ENCODE measurements at places on chromosomes 11 and 22. TPM values are rescaled to one million over a fixed set of nuclear protein-coding genes. Genes with fewer than 3 reads are reported as not detected.

The CDC42BPG gene
- total RNA-seq, result 10.1 TPM

The C1QTNF6 gene
- total RNA-seq, result 9.8 TPM

The FAM180B gene
- total RNA-seq, result not detected

The GLB1L3 gene
- not detected for total RNA-seq

The SLC25A45 gene
- 4.8 TPM for total RNA-seq

The SLCO2B1 gene
- not detected for total RNA-seq

The PELI3 gene
- 30.9 TPM for total RNA-seq

The NTM gene
- total RNA-seq, result 1.1 TPM

The ARFIP2 gene
- total RNA-seq, result 52.7 TPM

The PGA5 gene
- total RNA-seq, result 0.89 TPM

- no peak for DNase-seq
- H3K4me3 ChIP-seq, result no peak overlapping the region
- H3K36me3 ChIP-seq, result no peaks in the 10 kb centered on the region
- peaks cover 26% of the 10 kb centered on the region for H3K4me1 ChIP-seq
- no peaks in the 10 kb centered on the region for H3K27me3 ChIP-seq
Measured at GRCh38 chr11:87425943-87426342, 388.2 kb downstream of the TMEM135 start.

GRCh38 chr11:95943546-95943945 lies 19.6 kb upstream of the MTMR2 start:
- no peak overlapping the region for H3K4me3 ChIP-seq
- H3K27me3 ChIP-seq, result no peaks in the 10 kb centered on the region
- H3K27ac ChIP-seq, result no peak overlapping the region
- DNase-seq, result no peak

DNA sequence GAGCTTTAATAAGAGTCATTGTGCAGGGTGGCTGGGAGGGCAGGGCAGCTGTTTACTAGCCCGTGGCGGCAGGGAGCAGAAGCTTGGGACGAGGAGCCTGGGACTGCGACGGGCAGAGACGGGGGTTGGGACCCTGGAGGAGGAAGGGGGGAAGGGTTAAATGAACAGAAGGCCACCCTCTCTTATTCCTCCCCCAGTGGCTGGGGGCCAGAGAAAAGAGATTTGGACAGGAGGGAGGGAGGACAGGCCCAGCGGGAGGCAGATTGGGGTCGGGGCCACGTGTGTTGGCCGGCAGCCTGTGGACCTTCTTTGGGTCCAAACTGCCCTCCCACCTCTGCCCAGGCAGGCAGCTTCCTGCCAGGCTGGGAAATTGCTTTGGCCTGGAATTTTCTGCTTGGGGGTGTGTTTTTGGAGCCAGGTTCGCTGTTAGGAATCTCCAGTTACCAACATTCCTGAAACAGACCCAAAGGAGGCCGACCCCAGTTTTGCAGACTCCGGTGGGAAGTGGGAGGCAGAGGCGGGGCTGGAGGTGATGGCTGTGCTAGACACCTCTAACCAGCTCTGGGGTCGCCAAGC lies 50.2 kb downstream of the APOL3 start:
- H3K4me1 ChIP-seq, result peaks cover 4% of the 10 kb centered on the region
- H3K36me3 ChIP-seq, result no peaks in the 10 kb centered on the region
- DNase-seq, result no peak
- H3K27ac ChIP-seq, result no peak overlapping the region

DNA sequence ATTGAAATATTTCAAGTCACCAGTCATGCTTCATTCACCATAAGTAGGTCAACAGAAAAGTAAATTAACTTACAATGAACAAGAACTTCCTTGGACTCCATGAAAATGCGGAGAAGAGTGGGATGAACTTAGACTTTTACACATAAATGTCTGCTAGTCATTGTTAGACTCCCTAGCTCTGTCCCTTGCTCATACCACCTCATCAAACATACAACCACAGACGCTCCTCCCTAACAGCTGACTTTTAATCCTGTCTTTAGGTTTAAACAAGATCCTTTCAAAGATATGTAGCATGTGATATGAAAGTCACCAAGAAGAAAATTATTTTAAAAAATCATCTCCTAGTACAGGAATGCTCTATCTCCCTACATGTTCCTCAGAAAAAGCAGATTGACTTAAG lies 248.1 kb downstream of the DLG2 start:
- no peak overlapping the region for H3K27ac ChIP-seq
- no peak for DNase-seq
- no peaks in the 10 kb centered on the region for H3K27me3 ChIP-seq
- H3K4me3 ChIP-seq, result no peak overlapping the region
- H3K4me1 ChIP-seq, result no peaks in the 10 kb centered on the region

GRCh38 chr22:26433805-26434204 lies 4.7 kb downstream of the ASPHD2 start:
- no peak overlapping the region for H3K4me3 ChIP-seq
- no peaks in the 10 kb centered on the region for H3K4me1 ChIP-seq
- no peak overlapping the region for H3K27ac ChIP-seq
- no peaks in the 10 kb centered on the region for H3K36me3 ChIP-seq
- no peak for DNase-seq

DNA sequence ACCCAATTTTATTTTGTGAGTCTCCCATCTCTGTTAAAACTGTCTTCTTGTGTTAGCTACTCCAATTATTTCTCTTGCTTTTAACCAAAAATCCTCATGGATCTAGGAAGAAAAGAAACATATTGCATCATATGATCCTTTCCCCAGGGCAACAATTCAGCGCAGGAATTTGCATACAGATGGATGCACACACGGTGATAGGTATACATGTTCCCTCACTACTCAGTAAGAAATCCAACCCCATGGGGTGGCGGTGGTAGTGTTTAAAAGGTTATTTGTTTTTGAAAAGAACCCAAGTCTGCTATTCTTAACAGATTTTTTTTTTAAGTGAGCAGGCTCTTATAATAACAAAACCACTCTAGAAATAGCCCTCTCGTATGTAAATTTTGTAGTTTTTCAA lies 4.2 kb upstream of the SYN3 start:
- H3K27me3 ChIP-seq, result peaks cover 1% of the 10 kb centered on the region
- DNase-seq, result no peak
- H3K4me1 ChIP-seq, result no peaks in the 10 kb centered on the region
- no peaks in the 10 kb centered on the region for H3K36me3 ChIP-seq
- no peak overlapping the region for H3K4me3 ChIP-seq

DNA sequence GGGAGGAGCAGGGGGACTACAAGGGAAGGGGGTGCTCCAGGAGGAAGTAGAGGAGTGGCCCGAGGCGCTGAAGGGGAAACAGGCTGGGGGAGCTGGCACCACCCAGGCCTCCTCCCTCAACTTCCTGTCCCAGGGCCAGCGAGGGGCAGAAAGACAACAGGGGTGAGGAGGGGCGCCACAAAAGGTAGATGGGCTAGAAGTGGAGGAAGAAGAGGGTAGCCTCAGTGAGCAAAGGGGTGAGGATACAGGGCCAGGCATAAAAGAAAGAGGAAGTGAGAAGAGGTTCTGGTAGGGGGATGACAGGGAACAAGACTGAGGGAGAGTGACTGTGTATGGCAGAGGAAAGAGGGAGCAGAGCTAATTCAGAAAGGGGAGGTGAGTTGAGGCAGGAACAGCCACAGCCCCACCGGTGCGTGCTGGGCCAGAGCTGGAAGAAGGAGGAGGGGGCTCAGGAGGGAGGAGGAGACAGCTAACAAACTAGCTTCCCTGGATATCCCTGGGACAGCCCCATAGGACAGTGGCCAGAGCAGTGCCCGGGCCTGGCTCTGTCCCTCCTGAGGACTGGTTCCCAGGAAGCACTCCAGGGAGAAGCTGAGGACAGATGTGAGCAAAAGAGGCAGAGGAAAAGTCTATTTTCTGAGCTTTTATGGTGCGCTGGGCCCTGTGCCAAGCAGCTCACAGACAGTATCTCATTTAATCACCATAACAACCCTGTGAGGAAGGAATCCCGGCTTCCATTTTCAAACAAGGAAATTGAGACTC lies 8.5 kb downstream of the DCHS1 start:
- H3K36me3 ChIP-seq, result no peaks in the 10 kb centered on the region
- H3K27me3 ChIP-seq, result no peaks in the 10 kb centered on the region
- DNase-seq, result no peak
- H3K4me3 ChIP-seq, result no peak overlapping the region

DNA sequence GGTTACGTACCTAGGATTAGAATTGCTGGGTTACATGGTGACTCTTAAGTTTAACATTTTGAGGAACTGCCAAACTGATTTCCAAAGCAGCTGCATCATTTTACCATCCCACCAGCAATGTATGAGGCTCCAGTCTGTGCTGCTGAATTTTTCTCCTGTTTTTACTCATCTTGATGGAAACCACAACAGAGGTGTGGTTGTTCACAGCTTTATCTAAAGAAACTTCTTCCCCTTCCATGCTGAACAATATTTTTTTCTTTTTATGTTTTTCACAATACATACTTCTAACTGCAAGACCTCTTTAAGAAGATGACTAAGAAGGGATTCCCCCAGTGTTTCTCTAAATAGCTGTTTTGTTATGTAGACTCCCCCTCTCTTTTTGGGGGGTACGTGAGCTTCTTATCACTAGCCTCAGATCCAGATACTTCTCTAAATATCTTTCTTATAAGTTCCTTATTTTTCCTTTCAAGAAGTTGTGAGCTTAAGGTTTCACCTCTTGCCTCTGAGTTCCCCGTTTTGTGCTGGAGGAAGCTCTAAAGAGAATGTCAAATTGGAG lies 24.0 kb downstream of the TCP11L1 start:
- no peak overlapping the region for H3K4me3 ChIP-seq
- peaks cover 10% of the 10 kb centered on the region for H3K36me3 ChIP-seq
- DNase-seq, result no peak
- H3K4me1 ChIP-seq, result no peaks in the 10 kb centered on the region

GRCh38 chr11:132734217-132734616 lies 798.1 kb downstream of the OPCML start:
- no peaks in the 10 kb centered on the region for H3K4me1 ChIP-seq
- no peaks in the 10 kb centered on the region for H3K27me3 ChIP-seq
- H3K36me3 ChIP-seq, result no peaks in the 10 kb centered on the region
- H3K4me3 ChIP-seq, result no peak overlapping the region
- no peak for DNase-seq

- DNase-seq, result no peak
- H3K36me3 ChIP-seq, result no peaks in the 10 kb centered on the region
- no peaks in the 10 kb centered on the region for H3K27me3 ChIP-seq
- H3K4me1 ChIP-seq, result peaks cover 13% of the 10 kb centered on the region
Measured at GRCh38 chr22:25563761-25564319, 635 bp upstream of the GRK3 start.

GRCh38 chr11:100740440-100740839 lies 53.4 kb downstream of the ARHGAP42 start:
- no peak overlapping the region for H3K4me3 ChIP-seq
- peak; percentile 81 for DNase-seq
- H3K4me1 ChIP-seq, result peaks cover 69% of the 10 kb centered on the region
- no peaks in the 10 kb centered on the region for H3K27me3 ChIP-seq

DNA sequence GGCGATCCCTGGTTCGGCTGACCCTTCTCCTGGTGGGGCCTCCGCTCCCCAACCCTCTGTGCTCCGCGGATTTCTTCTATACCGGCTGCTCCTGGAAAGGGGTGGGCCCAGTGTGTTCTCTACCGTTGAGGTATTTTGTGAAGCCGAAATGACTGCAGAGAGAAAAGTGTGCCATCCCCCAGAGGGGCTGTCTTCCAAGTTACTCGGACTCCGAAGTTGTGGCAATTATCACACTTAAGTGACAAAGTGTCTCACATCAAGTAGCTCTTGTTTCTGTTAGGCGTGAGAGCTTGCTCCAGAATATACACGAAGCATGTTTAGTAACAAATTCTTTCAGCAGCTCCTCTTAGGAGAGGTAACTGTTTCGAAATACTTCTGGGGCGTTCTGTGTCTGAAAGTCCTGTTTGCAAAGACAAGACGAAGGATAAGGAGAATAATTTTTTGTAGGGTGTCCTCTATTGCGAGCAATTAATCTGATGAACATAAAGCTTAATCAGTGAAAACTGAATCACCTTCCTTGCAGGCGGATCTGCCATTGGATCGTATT lies 434 bp downstream of the XPNPEP3 start:
- peak overlapping the region; percentile 99 for H3K27ac ChIP-seq

- no peak for DNase-seq
- H3K4me3 ChIP-seq, result no peak overlapping the region
- H3K4me1 ChIP-seq, result peaks cover 14% of the 10 kb centered on the region
Measured at GRCh38 chr11:117855912-117856651, 20.4 kb downstream of the FXYD6 start.

All from cardiac muscle cell (in vitro differentiated cells and primary cell).